ENCODE measurements at places on chromosomes 16 and 17. TPM values are rescaled to one million over a fixed set of nuclear protein-coding genes. Genes with fewer than 3 reads are reported as not detected.

The BCL6B gene
- total RNA-seq: 4.9 TPM

The MYH2 gene
- 0.68 TPM for total RNA-seq

The NTN3 gene
- total RNA-seq: 1.3 TPM

- DNase-seq: no peak
Observed at GRCh38 chr16:14036889-14037288, 34.2 kb upstream of the MRTFB start.

GRCh38 chr17:46025510-46026165 lies 26.6 kb downstream of the STH start:
- no peak for DNase-seq

Measured in H9 (cell line).